SIG-M5 (cell line): ENCODE measurements at places on chromosomes 11 and 22.

DNA sequence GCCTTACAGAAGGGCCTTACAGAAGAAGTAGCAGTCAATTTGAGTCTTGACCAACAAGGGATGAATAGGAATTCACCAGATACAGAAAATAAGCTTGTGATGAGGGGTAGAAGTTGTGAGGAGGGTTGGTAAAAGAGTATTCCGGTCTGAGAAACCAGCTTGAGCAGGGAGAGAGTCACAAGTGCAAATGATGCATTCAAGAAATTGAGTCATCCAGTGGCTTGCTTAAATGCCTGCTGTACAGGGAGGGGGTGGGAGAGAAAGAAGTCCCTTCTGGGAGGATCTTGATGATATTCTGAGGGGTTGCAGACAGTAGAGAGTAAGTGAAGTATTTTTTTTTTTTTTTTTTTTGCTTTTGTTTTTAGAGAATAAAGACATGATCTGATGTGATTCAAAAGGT, 9.2 kb downstream of the CCKBR start:
- DNase-seq: no peak

DNA sequence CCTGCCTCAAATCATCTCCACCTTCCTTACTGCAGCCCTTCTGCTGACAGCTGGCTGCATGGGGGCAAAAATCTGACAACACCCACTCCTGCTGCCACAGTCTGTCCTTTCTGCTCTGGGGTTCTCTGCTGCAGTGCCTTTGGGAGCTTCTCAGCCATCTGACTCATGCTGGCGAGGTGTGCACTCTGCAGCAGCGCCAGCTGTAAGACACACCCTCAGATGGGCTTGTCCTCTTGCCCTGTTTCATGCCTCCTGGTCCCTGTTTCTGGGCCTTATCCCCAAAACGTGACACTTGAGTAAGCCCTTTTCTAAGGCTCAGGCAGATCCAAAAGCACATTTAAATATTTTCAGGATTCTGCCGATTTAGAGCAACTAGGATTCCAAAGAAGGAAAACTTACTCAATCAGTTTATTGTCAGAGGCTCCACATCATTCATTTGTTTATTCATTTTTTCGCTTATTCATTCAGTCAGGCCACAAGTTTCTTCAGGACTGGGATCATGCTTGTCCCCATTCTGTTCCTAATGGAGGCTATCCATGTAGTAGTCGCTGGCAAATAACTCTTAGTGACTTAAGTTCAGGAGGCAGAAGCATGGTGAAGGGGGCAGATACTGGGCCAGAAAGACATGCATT, 60.2 kb downstream of the SMIM38 start:
- DNase-seq: no peak

- peak; percentile 35 for DNase-seq
Observed at GRCh38 chr22:17638432-17639246, at the start of gene BCL2L13. BCL2L13 (plus strand) TSS chr22:17638757; CDS start chr22:17655712, 16,955 bp downstream.

DNA sequence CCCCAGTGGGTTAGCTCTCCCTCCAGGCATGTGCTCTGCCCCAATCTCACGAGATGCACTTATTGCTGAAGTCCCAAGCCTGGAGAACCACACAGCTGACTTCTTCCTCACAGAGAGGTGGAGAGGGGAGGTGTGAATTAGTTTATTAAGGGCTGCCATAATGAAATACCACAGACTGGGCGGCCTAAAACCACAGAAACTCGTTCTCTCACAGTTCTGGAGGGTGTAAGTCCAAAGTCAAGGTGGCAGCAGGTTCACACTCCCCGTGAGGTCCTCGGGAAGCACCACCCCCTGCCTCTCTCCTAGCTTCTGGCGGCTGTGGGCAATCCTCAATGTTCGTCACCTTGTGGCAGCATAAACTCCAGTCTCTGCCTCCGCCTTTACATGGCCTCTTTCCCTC, 39.3 kb downstream of the TECTA start:
- no peak for DNase-seq

DNA sequence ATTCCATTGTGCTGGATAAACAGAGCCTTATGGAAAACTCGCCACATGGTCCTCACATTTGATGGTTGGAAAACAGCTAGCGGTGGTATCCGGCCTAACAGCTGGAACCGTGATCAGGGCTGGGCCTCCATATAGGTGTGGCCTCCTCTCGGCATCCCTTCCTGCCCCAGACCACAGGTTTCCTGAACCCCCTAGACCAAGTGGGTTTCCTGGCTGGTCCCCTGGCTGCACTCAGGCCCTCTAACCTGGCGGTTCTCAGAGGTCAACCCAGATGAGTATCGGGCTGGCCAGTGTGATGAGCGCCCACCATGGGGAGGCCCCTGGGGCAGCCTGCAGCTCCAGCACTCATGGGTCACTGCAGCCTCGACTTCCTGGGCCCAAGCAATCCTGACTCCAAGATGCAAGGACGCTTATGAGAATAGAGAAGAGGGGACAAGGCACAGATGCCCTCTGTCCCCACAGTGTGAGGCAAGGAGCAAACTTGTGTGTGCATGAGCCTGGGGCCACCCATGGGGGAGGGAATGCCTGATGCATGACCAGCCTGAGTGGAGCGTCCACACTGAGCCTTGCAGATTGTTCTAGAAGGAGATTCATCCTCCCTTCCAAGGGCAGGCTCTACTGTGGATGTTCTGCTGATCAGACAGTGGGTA, 53.4 kb upstream of the WNT7B start:
- no peak for DNase-seq

DNA sequence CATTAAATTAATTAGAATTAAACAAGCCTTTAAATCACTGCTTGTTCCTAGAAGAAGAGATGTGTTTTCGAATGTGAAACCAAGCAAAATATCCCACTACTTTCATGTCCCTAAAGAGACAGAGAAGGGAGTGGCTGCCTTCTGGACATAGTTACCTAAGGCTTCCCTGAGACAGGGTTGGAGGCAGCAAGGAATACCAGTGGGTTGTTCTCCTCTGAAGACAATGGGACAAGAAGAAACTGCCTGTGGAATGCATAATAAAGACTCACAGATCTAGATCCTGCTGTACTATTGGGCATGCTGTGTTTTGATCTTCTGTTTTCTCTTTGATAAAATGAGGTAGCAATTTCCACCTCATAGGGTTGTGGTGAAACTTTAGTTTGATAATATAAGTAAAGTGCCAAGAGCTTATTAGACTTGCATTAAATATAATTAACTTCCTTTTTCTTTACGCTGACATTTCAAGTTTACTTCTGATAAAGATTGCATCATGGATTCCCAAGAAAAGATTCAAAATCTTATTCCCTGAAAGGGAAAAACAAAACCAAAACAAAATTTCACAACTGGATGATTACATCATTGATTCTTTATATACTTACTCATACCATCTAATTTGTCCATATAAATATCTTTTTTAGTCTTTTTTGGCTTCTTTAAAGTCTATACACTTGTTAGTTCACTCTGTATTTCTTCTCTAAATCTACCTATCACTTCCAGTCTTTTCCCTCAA, 621.3 kb downstream of the ETS1 start:
- no peak for DNase-seq

GRCh38 chr11:12518606-12519385, 141.4 kb downstream of the PARVA start:
- no peak for DNase-seq

DNA sequence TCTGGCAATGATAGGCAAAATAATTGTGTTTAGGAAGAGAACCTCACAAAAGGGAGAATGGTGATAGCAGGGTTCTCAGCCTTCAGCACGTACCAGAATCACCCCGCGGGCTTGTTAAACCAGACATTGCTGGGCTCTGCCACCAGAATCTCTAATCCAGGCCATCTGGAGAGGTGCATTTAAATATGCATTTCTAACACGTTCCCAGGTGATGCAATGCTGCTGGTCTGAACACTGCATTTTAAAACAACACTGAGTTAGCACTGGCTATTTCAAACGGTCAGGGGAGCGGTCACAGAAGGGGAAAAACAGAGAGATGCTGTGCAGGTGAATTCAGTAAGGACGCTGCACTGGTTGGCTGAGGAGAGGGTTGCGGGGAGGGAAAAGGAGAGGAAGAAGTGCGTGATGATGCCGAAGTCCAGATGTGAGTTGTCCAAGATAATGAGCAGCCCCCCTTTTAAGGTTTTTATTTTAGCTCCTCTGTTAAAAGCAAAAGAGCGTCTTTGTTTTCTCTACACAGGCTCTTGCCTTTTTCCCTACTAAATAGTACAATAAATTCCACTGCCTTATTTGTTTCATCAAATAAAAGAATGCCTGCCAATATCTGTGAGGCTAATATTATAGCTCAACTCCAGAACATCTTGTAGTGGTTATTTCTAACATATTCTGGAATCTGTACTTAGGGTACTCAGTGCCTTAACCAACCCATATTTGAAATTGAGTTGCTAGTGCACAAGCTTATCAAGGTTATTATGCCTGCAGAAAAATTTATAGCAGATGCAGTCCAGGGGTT, 109.6 kb upstream of the POU2AF2 start:
- DNase-seq: no peak

GRCh38 chr11:127028648-127029047, 28.1 kb upstream of the KIRREL3 start:
- no peak for DNase-seq

- DNase-seq: no peak
Observed at GRCh38 chr22:49510718-49511117, 317.0 kb downstream of the BRD1 start.

DNA sequence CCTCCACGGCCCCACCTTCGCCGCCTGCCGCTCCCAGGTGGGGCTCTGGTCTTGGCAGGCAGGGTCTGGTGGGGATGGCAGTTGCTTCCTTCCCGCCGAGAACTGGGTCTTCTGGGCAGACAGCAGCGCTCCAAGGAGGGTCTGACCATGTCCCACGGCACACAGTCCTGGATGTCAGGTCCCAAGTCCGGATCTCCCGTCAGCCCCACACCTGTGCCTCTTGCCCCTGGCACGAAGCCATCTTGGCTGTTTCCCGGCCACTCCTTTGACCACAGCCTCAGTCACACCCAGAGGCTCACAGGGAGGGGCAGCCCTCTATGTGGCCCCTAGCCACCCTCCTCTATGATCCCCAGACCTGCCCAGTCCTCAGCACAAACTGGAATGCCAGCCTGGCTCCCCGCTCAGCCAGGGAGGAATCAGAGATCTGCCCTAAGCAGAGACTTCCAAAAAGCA, 14.3 kb downstream of the MUC5B start:
- DNase-seq: no peak

DNA sequence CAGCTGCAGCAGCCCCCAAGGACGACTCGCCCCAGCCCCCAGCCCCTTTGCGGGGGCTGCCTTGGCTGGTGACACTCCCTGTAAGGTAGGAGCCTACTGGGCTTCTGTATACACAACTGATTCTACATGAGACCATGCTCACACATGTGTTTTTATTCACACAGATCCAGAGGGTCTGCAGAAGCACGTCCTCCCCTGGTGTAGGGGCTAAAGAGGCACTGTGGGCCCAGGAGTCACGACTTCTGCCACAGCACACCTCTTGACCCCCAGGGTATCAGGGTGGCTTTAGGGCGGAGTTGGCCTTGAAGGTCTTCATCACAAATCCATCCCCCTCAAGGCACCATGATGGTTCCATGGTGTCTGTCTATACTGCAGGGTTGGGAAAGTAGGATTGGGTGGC, 931.2 kb downstream of the TBC1D22A start:
- DNase-seq: no peak

- no peak for DNase-seq
Observed at GRCh38 chr11:16893456-16894066, 120.7 kb downstream of the PLEKHA7 start.

DNA sequence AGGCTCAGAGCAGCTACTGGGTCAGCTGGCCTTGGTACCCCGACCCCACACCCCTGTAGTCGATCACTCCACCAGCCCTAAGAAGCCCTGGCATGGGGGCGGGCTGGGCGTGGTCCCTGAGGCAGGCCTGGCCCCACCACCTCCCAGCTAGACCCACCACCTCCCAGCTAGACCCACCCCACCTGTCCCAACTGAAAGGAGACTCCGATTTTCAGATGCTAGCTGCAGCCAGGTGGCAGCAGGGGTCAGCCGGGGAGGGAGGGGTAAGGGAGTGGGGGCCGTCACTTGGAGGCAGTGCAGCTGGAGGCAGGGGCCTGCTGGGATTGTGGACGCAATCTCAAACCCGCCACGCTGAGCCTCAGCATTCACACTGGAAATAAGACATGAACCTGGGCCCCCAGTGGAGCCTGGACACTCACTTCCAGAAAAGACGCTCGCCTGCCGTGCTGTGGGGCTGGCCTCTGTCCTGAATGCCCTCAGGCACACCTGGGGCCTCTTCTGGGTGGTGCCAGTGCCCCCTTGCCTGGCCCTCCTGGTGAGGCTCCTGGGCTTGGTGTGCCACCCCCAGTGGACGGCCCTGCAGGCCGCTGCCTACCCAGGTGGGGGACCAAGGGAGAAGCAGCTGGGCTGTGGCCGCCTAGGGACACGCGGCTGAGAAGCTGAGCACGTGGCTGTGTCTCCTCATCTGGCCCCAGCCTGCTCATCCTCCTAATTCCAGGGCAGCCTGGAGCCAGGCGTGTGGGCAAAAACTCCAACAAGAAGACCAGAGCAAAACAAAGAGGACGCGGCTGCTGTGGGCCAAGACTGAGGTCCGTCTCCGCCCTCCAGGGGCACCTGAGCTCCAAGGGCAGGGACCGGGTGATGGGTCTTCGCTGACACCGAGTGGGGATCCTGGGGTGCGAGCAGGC, 26.7 kb downstream of the OSBPL5 start:
- no peak for DNase-seq

- DNase-seq: no peak
Observed at GRCh38 chr11:12871241-12871640, 137.9 kb upstream of the RASSF10 start.

- no peak for DNase-seq
Observed at GRCh38 chr11:30000986-30001750, 15.7 kb downstream of the KCNA4 start.

DNA sequence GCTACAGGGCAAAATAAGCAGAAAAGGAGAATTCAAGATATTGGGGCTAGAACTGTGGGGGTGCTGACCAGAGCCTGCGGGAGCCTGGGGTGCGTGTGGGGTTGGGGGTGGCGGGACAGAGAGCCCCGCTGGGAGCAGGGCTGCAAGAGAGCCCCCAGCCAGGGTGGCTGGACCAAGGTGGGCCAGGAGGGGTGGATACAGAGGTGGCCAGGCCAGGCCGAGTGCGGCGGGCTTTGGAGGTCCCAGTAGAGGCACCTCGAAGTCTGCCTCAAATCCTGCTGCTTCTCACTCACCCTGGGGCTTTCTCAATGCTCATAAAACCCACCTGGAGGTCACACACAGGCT, 16.9 kb upstream of the MUC5B start:
- no peak for DNase-seq

DNA sequence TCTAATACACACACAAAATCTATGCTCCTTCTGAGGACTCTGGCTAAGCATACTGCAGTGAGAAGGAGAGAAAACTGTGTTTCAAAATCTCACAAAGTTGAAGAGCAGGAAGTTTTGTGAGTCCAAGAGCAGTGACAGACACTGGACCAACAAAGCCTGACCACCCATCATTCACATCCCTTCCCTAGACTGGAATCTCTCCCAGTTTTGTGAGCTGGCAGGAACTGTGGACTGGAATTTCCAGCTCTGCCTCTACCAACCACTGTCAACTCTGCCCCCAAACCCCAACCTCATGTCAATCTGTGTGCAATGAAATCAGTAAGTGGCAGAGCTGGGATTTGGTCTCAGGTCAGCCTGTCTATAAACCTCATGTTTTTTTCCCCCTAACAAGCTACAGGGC, 112.6 kb downstream of the ARL14EP start:
- DNase-seq: no peak
